ENCODE measurements at places on chromosomes 3 and 15.

GRCh38 chr3:51559961-51560360 is 21.4 kb downstream of the RAD54L2 start:
- DNase-seq: no peak

DNA sequence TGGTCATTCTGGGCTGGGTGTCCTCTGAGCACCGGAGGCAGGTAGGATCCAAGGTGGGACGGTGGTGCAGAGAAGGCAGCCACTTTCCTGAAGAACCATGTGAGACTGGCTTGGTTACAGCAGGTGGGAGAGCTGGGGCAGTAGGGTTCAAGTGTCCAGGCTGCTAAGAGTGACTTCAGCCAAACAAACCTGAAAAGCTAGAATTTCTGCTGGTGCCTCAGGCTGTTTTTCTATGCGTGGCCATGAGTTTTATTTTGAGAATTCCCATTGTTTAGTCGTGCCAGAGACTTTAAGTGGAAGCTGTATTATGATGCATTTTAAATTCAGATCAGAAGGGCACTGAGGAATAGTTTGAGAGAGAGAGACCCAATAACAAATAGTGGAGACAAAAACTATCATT is 20.1 kb downstream of the USP13 start:
- DNase-seq: no peak

DNA sequence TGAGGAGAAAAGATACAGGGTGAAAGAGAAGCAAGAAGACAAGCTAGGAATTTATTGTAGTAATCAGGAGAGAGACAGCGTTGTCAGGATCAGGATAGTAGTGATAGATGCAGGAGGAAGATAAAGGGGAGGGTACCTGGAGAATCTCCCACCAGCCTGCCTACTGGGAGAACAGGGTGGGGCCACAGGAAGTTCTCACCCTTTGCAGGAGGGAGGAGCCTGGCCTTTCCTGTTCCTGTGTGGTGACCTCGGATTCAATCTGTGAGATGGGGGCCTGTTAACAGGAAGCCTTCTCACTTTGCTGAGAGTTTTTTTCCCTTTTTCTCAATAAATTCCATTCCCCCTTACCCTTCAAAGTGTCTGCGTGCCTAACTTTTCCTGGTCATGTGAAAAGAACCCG is 37.6 kb downstream of the GMPS start:
- no peak for DNase-seq

DNA sequence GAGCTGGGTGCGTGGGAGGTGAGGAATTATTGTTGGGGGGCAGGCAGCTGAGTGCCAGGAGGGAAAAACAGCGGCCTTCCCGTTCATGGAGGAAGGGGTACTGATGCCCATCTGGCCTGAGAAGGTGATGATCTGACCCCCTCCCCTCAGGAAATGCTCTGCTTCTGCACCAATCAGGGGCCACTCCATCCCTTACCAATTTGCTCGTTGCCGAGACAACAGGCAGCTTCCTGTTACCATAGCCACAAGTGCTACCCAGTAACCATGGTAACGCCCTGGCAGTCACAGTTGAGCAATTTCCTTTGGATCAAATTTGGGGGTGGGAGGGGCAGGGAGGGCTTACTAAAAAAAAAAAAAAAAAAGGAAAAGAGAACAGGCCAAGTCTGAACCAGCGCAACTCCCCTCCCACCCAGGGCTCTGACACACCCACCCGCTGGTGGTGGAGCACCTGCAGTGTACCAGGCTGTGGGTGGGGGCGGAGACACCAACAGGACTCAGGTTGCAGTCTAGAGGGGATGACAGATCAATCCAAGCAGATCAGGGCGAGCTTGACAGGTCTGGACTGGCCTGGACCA is 13.7 kb downstream of the CELF6 start:
- no peak for DNase-seq

- no peak for DNase-seq
Observed at GRCh38 chr3:168973897-168974296, 689.6 kb downstream of the MECOM start.

GRCh38 chr3:112721231-112721630 is 80.3 kb upstream of the CCDC80 start:
- DNase-seq: no peak

DNA sequence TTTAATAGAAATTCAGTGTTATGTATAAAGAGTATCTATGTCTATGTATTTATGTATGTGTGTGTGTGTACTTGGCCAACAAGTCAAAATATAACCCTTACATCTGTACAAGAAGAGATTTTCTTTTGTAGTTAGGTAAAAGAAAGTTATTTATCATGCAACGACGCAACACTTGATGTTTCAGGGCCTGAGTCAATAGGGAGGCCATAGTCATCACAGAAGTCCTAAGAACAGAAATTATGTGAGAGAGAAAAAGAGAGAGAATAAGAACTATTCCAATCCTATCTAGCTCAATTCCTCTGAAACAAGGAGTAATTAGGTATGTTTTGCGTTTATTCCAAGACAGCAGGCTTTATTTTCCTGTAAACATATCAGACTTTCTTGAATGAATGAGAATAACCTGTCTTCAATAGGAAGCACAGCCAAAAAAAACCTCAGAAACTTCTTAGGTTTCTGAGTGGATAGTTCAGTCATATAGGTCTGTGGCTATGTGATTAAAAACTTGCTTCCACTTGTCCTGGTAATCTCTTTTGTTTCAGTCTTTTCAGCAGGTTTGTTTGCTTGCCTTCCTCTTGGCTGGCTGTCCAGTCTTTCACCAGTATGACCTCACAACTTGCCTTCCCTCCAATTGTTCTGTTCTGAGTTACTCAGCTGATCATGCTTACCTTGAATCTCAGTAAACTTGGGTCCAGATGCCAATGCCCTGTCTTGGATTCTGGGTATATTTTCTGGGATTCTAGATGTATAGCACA is 382.4 kb upstream of the GBE1 start:
- no peak for DNase-seq

- no peak for DNase-seq
Observed at GRCh38 chr3:127445581-127446343, 144.8 kb downstream of the TPRA1 start.

- DNase-seq: no peak
Observed at GRCh38 chr15:89021224-89021623, 67.0 kb upstream of the ABHD2 start.

DNA sequence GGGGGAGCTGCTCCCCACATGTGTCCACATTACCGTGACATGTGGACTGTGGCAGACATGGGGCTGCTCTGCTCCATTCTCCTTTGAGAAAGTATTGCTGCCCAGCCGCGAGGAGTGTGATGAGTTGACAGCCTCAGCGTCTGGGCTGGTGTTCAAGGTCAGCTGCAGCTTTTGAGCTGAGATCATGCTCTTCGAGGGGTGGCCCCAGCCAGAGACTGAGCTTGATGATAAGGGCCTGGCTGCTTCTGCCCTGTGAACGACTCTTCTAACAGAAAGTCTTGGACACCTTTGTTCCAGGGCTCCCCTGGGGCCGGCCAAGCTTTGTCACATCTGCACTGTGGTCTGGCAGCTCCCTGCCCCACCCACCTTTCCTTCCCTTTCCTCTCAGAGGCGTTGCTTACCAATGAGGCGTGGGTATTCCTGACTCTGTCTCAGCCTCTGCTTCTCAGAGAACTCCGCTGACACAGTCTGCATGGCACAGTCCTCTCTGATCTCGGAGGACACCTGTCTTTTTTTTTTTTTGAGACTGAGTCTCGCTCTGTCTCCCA is 86.6 kb downstream of the CHRD start:
- no peak for DNase-seq

GRCh38 chr3:5568451-5568850 is 380.9 kb downstream of the EDEM1 start:
- DNase-seq: no peak

DNA sequence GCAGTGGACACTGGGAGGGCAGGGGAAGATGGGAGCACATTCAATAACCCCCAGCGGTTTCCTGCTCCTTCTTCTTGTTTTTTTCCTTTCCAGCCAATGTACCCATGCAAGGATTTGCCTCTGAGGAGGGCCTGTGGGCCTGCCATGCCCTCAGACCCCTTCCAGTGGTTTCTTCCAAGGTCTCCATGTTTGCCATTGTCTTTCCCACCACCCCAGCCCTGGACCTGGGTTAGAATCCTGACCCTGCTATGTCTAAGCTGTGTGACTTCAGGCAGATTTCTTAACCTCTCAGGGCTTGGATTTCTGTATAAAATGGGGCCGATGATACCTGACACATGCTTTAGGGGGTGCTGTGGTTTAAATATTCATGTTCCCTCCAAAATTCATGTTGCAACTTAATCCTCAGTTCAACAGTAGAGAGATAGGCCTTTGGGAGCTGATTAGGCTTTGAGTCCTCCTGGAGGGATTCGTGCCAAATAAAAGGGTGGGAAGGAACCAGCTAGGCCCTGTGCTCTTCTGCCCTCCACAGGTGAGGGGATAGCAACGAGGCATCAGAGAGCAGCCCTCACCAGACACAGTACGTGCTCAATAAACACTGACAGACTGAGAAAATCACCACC is 46.3 kb upstream of the FLNB start:
- no peak for DNase-seq

- DNase-seq: no peak
Observed at GRCh38 chr3:7871003-7871560, 630.5 kb upstream of the LMCD1 start.

- no peak for DNase-seq
Observed at GRCh38 chr3:67610458-67610857, 44.0 kb downstream of the SUCLG2 start.

DNA sequence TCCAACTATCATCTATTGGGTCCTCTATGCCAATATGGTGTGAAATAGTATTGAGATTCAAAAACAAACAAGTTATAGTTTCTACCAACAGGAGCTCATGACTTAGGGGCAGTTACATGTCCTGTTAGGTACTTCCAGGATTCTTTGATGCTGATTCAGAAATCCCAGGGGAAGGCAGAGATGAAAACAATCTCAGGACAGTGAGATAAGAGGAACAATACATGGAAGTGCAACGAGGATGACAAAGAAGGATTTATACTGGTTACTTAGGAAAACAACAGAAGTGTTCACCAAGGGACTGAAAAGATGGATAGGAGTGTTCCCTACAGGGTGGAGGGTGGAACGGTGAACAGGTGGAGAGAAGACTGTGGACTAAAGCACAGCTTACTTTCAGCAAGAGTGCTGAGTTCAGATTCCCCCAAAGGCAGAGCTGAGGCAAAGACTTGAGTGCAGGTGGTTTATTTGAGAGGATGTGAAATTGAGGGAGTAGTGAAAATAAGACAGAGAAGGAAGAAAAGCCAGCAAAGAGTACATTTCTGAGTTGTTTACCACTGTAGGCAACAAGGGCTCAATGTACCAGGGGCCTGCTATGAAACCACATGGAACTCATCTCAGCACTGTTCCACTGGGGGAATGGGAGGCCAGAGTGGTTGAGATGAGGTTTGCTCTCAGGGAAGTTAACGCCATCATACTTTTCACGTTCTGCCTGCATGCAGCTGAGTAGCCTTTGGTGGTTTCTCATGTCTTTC is 68.1 kb downstream of the TRIM69 start:
- DNase-seq: no peak

GRCh38 chr15:47801522-47801921 is 84.2 kb downstream of the SEMA6D start:
- DNase-seq: no peak

- DNase-seq: no peak
Observed at GRCh38 chr3:112350018-112350810, 17.3 kb downstream of the CD200 start.

GRCh38 chr15:74265046-74265639 is 29.0 kb downstream of the CCDC33 start:
- DNase-seq: no peak

DNA sequence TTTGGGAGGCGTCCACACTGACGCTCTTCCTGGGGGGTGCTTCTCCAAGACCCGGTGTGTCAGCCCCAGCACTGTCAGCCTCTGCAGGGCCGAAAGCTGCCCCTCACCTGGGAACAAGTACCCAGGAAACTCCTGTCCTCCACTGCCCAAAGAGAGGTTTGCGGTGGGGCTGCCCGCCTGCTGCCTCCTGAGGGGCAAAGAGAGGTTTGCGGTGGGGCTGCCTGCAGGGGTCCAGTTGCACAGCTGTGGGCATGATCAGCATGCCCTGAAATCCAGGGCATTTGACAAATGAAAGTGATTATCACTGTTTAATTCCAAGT is 15.1 kb upstream of the SNRPA1 start:
- no peak for DNase-seq

DNA sequence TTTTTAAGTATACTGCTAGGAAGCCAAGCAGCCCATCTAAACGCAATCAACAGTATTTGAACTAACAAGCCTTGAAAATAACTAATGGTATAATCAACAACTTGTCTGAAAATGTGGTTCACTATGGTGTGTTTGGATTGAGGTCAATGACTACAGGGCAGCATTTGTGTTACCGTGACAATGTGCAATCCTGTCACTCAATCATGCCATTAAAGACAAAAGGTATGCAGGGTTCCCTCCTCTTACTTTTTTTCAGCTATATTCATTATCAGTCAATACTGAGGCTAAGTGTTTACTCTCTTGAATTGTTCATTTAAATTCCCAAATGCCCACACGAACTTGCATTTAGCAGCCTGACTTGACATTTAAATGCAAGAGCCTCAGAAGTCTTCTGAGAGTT is 1099.3 kb upstream of the EPHA6 start:
- no peak for DNase-seq

- DNase-seq: no peak
Observed at GRCh38 chr15:63712828-63713520, 115.8 kb downstream of the FBXL22 start.

- DNase-seq: no peak
Observed at GRCh38 chr3:61526308-61526707, 35.1 kb upstream of the PTPRG start.

- DNase-seq: no peak
Observed at GRCh38 chr15:56725386-56725785, 7.9 kb downstream of the ZNF280D start.

DNA sequence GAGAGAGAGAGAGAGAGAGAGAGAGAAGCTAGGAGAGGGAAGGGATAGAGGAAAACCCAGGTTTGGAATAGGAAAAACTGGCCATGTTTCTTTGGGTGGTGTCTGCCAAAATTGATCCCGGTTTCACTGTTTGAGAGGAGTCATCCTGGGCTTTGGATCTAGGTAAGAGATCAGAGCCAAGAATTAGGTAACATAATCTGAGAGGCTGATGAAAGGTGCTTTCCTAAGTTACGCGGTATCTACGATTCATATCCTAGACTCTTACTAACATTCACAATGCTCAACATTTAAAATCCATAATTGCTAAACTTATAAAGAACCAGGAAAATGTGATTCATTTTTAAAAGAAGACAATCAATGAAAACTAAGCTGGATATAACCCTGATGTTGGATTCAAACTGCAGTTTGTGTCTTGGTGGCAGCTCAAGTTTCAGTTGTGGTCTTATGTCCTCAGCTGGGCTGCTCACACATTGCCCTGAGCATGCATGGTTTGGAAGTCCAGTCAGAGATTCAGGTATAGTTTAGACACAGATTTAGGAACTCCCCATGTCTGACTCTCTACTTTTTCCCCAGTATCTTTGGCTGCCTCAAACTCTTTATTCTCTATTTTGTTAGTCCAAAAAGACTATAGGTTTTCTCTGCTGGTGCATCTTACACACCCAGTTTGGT is 42.5 kb upstream of the FMN1 start:
- DNase-seq: no peak
